Activated T-cell treated with anti-CD3 and anti-CD28 coated beads for 4 hours (primary cell): ENCODE measurements at places on chromosomes 13 and 19.

GRCh38 chr13:42708391-42708790 lies 73.0 kb upstream of the FAM216B start:
- no peak for DNase-seq

DNA sequence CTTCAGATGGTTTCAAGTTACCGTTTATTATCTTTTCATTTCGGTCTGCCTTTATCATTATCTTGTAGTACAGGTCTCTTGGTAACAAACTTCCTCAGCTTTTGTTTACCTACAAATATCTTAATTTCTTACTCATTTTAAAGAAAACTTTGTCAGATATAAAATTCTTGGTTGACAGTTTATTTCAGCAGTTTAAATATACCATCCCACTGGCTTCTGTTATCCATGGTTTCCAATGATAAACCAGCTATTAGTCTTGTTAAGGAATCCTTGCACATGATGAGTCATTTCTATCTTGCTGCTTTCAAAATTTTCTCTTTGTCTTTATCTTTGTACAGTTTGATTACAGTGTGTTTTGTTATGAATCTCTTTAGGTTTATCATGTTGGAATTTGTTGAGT lies 308.3 kb upstream of the SPRY2 start:
- DNase-seq, result no peak

DNA sequence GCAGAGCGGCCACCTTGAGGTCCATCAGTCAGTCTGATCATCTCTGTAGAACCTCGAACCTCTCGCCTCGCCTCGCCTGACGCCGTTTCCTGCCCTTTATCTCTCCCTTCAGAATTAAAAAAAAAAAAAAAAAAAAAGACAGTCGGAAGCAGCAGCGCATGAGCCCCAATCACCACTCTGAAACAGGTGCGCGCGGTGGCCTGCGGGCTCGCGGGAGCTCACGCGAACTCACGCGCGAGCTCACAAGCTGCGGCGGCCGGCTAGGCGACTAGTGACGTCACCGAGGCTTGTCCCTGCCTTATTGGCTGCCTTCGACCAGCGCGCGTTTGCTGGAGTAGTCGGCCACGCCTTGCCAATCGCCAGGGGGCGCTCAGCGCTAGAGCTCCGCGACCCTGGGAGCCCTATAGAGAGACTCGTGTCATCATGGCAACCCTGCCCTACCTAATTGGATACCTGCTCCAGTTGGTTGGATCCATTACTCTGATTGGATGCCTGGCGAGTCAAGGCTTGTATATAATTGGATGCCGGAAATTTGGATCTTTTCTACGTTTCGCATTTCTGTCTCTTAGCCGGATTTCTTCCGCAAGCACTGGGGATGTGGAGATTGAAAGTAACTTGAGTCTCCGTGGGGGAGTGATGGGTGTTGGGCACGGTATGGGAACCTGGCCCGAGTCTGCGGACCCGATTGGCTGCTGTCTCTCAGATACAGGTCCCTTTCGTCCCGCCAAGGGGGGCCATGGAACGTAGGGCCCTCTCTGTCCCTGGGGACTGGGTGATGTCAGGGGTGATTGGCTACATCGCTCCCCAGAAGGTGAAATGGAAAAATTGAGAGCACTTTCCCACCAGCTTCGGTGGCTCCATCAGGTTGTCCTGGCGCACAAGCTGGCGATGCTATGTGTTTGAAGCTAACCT lies 31.6 kb downstream of the SYT3 start:
- DNase-seq, result peak; percentile 62

- no peak for DNase-seq
Observed at GRCh38 chr19:368630-369024, 24.0 kb upstream of the MIER2 start.

DNA sequence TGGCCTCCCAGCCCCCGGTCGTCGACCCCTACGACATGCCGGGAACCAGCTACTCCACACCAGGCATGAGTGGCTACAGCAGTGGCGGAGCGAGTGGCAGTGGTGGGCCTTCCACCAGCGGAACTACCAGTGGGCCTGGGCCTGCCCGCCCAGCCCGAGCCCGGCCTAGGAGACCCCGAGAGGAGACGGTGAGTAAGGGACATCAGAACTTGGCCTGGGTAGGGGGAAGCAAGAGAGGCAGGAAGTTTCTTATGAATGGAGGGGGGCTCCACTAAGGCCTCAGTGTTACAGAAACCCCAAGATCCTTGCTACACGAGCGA lies 2.9 kb downstream of the FOSB start:
- no peak for DNase-seq

GRCh38 chr19:5337708-5338655 lies 2.6 kb downstream of the PTPRS start:
- no peak for DNase-seq

DNA sequence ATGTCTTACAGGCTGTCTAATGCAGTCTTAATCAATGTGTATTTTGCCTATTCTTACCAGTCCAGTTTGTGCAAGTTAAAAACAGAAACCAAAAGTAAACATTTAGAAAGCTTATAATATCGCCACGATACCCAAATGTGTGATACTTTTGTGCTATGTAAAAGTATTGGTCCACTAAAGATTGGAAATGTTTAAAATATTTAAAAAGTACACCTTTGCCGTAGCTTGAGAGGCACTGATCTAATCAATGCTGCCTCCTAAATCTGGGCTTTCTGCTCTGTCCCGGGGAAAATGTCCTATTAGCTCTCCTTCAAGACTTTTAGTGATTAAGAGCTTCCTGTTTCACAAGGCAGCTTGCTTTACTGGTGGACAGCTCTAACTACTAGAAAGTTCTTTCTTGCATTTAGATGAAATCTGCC lies 64.7 kb downstream of the DNAJC15 start:
- DNase-seq, result no peak

- DNase-seq, result no peak
Observed at GRCh38 chr19:41174297-41174928, 18.6 kb upstream of the CYP2S1 start.

GRCh38 chr19:11338569-11339253 lies 746 bp downstream of the RAB3D start:
- DNase-seq, result no peak

- DNase-seq, result no peak
Observed at GRCh38 chr19:6216996-6217751, 62.6 kb downstream of the MLLT1 start.

GRCh38 chr13:91249370-91249769 lies 98.1 kb upstream of the MIR17HG start:
- no peak for DNase-seq

DNA sequence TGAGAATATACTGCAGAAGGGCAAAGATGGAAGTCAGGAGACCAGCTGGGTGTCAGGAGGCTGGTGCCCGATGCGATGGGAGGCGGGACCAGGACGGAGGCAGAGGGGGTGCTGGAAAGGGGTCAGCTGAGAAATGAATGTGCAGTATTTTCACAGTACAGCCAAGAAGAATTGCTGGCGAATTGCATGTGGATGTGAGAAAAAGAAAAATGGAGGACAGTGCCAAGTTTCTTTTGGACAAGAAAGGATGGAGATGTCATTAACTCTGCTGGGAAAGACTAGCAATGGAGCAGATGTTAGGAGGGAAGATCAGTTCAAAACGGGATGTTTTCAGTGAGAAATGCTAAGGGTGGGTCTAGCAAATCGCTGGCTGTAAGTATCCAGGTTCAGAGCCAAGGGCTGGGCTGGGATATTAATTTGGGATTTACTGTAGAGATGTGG lies 7.0 kb downstream of the CRYL1 start:
- no peak for DNase-seq

DNA sequence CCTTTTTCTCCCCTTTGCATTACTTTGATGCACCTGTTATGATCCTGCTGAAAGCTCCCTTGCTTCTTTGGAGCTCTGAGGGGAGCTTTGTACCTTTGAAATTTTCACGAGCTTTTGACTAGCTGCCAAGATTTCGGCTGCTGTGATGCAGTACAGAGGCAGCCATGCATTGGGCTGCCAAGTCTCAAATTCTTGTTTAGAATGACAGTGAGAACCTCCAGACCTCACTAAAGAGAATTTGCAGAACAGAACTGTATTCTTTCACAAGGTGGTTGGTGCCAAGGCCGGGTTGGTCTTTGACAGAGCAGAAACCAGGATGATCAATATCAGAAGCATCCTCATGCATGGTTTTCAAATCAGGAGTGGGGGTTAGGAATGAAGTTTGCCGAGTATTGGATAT lies 414.8 kb downstream of the GPC5 start:
- no peak for DNase-seq

DNA sequence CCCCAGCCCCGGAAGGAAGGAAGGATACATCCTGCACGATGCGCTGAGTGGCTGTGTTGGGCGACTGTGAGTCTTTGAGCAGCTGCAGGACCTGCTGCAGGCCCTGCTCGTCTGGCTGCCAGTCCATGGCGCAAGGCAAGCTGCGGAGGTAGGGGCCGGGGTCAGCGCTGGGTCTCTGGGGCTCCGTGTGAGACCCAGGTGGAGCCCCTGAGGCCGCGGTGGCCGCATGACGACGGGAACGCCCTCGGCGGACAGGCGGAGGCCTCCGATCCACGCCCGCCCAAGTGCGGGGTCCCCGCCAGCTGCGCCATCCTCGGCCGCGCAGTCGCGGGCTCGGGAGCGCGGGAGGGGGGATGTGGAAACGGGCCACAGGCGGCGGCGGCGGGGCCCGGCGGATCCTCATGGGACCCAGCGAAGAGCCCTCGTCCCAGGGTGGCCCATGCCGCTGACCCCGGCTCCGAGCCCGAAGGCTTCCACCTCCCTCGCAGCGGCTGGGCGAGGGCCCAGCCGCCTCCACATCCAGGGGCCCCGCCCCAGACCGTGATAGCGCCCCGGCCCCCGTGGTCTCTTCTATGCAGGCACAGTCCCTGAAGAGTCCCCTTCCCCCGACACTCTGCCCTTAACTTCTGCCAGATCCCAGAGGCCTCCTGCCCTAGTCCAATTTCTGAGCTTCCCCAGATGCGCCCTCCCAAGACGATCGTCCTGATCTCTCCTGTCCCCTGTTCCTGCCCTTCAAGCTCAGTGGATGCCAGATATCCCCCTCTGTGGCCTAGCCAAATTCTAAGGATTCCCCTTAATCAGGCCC lies 2.7 kb downstream of the TNPO2 start:
- DNase-seq, result no peak

GRCh38 chr13:79803989-79804388 lies 323.0 kb downstream of the NDFIP2 start:
- no peak for DNase-seq

DNA sequence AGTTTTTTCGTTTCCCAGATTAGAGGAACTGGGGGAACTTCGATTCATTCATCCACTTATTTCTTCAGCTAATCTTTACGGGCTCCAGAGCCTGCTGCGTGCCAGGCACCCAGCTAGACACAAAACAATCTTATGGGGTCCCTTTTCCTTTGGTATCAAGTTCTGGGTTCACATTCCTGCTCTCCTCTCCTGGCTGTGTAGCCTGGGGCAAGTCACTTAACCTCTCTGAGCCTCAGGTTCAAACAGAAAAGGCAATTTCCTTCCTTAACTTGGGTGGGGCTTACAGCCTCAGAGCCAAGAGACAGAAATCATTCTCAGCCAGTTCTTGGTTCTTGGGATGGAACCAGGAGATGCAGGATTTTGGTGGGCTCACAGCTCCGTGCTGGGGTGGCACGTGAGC lies 5.9 kb downstream of the SHD start:
- DNase-seq, result no peak

DNA sequence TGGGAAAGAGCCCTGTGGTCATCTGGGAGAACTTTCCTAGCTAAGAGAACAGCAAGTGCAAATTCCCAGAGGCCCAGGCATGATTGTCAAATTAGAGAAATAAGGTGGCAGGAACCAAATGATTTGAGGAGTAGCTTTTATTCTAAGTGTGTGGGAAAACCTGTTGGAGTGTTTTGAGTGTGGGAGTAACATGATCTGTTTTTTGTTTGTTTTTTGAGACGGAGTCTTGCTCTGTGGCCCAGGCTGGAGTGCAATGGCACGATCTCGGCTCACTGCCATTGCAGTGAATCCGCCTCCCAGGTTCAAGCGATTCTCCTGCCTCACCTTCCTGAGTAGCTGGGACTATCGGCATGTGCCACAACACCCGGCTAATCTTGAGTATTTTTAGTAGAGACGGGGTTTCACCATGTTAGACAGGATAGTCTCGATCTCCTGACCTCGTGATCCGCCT lies 2.4 kb downstream of the SAE1 start:
- DNase-seq, result no peak

DNA sequence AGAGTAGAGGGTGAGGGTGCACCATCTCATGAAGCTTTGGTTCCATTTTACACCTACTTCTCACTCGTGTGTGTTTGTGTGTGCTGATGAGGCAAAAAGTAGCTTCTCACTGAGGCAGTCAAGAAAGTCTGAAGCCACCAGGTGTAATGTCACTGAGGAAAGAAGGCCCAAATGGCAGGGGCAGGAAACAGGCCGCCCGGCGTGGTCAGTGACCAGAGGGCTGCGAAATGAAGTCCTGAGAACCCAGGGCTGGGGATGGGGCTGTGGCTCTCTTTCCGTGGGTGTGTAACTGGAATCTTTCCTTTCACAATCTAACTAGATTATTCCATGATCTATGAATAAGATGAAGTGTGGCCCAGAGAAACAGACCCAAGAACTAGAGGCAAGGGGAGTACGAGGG lies 25.5 kb upstream of the TFDP1 start:
- DNase-seq, result no peak

DNA sequence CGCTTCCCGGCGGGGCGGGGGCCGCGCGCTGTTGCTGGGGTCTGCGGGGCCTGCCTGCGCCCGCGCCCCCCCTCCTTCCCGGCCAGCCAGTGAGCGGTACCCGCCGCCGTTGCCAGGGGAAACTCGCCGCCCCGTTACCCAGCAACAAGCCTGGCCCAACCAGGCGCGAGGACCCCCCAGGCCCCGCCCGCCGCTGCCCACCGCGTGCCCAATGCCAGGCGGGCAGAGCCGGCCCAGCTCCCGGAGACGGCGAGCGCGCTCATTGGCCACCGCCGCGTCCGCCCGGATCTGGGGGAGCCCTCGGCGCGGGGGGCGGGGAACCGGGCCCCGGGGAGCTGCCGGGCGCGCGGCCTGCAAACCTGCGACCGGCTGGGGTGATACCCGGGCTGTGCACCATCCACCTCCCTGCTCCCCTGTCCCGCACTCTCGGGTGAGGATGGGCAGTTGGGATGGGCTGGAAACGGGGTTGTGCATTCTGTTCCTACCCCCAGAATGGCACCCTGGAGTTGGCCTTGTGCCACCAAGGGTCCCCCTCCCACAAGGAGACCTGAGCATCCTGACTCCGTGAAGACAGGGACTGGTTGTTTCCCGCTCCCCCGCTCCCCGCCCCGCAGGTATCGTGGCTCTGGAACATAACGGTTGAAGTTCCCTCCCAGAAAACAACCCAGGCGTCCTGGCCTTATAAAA lies 8.8 kb upstream of the BBC3 start:
- no peak for DNase-seq

GRCh38 chr19:45409557-45409920 lies 3.1 kb downstream of the POLR1G start:
- no peak for DNase-seq

GRCh38 chr13:93158565-93158964 lies 68.0 kb upstream of the GPC6 start:
- no peak for DNase-seq

DNA sequence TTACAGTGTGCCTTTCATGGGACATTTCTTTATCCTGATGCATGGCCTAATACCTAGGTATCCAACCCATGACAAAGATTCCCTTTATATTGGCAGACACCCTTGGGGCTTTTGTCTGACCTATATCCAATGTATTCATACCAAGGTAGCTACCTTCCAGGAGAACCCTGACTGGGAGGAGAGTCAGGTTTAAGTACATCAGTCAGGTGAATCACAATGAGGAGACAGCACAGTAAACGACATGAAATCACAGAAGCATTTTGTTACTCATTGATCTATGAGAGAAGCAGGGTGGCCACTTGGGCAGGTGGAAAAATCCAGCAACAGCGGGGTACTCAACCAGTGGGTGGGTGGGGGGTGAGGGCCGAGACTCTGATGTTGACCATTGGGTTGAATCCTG lies 527.4 kb upstream of the ATXN8OS start:
- no peak for DNase-seq

- no peak for DNase-seq
Observed at GRCh38 chr19:40735013-40735771, 15.1 kb downstream of the ACTMAP start.

GRCh38 chr19:35266520-35267352 lies 2.0 kb upstream of the USF2 start:
- no peak for DNase-seq
